Posterior vena cava (tissue), 2 donors: ENCODE measurements at places on chromosomes 6 and 20. TPM values are rescaled to one million over a fixed set of nuclear protein-coding genes. Genes with fewer than 3 reads are reported as not detected.

Gene AIF1
- total RNA-seq, result 68.7 TPM

DNA sequence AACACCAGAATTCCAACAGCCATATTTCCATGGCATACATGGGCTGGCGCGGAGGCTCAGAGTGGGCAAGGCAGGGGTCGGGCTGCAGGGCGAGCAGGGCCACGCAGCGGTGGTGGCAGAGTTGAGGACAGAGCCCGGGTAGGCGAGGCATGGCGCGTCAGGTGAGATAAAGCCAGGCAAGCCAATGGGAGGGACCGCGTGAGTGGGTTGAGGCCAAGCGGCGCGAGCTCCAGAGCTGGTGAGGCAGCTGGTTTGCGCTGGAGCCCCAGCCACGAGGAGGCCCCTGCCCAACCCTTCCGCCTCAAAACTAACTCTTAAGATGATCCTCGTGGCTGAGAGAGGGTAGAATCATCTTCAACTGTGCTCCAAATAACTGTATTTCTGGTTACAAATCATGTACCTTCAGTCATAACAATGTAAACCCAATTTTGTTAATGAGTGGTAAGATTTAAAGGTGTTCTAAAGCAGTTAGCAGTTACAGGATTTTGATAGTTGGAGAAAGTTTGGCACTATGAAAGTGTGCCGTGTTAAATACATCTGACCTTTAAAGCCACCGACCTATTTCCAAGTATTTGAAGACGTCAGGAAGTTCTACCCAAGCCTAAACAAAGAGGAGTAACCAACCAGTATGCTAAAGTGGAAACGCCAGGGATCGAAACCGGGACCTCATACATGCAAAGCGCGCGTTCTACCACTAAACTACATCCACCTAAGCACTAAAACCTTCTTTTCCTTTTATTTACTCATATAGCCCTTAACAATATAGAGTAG is 107.9 kb downstream of the GPX5 start:
- DNase-seq, result no peak

DNA sequence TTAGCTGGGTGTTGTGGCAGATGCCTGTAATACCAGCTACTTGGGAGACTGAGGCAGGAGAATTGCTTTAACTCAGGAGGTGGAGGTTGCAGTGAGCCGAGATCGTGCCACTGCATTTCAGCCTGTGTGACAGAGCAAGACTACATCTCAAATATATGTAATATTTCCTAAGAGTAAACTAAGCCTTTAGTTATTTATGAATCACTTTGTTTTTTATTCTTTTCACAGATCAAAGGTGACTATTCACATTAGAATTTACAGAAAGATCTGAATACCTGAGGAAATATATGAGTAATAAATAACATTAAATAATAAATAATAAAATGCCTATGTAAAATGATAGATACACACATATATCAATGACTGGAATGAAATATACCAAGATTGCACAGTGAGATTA is 630.8 kb upstream of the IMPG1 start:
- no peak for DNase-seq

DNA sequence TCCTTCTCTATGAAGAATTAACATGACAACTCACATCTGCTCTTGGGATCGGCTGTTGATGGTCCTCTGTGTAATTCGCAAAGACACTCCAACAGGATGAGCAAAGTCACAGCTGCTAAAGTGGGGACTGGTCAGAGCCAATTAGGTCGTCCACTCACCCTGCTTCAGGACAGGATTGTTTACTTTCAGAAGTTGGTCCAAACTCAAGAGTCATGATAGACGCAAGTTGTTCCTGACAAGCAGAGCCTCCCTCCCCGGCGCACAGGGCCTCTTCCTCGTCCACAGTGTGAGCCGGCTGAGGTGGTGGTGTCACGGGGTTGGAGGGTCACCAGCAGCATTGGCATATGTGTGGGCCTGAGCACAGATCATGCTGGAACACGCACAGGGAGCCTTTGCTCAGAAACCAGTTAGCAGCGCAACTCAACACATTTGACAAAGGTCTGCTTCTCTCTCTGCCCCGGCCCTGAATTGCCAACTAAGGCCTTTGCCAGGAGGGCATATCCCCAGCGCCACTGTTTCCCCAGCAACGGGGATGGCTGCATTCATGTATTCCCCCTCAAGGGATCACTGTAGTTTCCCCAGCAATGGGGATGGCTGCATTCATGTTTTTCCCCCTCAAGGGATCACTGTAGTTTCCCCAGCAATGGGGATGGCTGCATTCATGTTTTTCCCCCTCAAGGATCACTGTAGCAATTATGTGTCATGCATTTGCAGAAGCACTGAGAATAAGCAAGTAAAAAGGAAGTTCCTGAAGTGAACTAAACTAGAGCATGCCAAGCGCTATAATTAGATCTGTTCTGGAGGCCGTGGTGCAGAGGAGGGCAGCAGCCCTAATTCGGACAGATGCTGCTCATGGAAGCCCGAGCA is 111.7 kb downstream of the THBS2 start:
- DNase-seq, result no peak

- no peak for DNase-seq
These were observed 117.5 kb downstream of the KCNQ5 start for GRCh38 chr6:72739368-72739779.
